ENCODE measurements at places on chromosomes 5 and 9.

GRCh38 chr9:96344458-96345180, 38.9 kb downstream of the SLC35D2 start:
- peak; percentile 90 for DNase-seq

- DNase-seq = peak; percentile 11
Measured at GRCh38 chr5:81789033-81789432, 38.1 kb upstream of the SSBP2 start.

GRCh38 chr5:415928-416635, 26.9 kb upstream of the EXOC3 start:
- no peak for DNase-seq

- DNase-seq = no peak
Measured at GRCh38 chr5:67032921-67033664, 163.5 kb downstream of the CD180 start.

GRCh38 chr9:130239741-130240241, 25.8 kb upstream of the HMCN2 start:
- DNase-seq = peak; percentile 81

GRCh38 chr5:128408622-128409021, 129.4 kb downstream of the FBN2 start:
- DNase-seq = no peak

GRCh38 chr9:34644766-34645314, 1.6 kb upstream of the GALT start:
- DNase-seq = no peak

GRCh38 chr5:141783005-141783946, 94.9 kb downstream of the PCDH1 start:
- peak; percentile 70 for DNase-seq

GRCh38 chr9:79185866-79186265, 385.9 kb upstream of the TLE4 start:
- no peak for DNase-seq
